ENCODE measurements at places on chromosomes 3 and 15.

DNA sequence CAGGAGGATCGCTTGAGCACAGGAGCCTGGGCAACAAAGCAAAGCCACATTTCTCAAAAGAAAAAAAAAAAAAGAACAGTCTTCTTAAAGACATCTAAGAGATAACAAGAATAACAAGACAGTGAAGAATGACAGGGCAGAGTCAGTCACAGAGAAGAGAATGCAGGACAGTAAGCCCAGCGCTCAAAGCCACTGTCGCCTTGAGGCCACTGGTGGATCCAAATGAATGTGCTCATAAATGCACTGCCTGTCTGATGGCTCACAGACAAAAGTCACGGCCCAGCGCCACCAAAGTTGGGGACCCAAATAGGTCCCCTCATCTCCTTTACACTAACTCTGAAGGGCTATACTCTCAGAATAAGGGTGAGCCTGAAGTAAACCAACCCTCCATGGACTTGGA lies 52.3 kb downstream of the FAM174B start:
- no peak for DNase-seq

DNA sequence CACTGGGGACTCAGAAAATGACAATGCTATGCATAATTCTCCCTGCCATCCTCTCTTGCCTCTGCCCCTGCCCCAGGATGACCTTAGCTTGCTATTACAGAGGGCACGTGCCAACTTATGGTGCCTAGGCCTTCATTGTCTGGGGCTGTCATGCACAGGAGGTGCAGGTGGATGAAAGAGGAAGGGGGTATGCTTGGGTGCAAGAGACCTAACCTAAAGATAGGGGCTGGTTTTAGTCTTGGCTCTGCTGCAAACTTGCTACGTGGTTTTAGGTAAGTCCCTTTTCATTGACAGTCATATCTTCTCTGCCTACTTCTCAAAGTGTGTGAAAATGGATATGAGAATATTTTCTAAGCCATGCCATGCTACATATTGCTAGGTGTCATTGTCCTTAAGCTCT lies 161.3 kb downstream of the EPHB1 start:
- no peak for DNase-seq

DNA sequence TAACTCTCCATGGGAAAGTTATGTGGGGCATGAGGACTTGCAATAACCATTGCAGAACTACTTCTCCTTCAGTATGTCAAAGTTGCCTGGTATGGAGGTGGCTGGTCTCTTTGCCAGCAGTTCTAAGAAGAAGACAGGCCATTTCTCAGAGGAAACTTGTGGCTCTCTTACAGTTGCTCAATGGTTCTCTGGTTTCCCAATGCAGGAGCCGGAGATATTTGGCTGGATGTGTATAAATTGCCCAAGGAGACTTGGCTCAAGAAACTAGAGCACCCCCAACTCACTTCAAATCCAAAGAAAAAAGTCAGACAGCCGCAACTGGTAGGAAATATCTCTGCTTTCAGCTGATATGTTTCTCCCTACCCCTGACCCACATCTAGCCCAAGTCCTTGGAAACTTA lies 24.2 kb downstream of the WDR93 start:
- DNase-seq = no peak

GRCh38 chr3:4506559-4507023 lies 13.4 kb downstream of the ITPR1 start:
- DNase-seq = no peak

DNA sequence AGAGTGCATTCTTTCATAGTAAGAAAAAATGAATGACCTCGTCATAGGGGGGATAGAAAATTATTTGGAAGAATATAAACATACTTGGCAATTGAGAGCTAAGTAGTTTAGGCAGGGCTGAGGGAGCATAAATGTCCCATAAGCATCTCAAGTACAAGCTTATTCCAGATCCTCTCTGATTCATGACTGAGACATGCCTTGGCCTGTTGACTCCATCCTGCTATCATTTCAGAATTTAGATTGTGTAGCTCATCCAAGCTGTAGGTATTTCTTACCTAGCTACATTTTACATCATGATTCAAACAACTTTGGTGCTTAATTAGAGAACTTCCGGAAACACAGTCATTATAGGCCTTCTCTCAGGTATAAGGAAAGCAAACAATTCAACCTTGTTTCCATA lies 12.3 kb downstream of the POGLUT1 start:
- no peak for DNase-seq

DNA sequence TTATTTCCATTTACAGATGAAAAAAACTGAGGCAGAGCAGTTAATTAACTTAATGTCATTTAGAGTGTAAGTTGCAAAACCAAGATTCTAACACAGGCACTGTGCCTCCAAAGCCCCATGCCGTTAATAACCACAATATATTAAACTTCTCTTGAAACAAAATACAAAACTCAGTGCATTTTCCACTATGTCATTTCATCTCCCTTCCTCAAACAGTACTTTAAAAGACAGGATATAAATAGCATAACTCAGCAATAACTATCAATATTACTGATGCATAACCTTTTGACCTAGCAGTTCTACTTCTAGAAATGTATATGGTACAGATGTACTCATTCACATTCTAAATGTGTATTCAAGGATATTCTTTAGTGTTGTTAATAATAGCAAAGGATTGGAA lies 5.1 kb upstream of the TASOR start:
- no peak for DNase-seq

GRCh38 chr3:167694121-167694520 lies 40.4 kb upstream of the WDR49 start:
- no peak for DNase-seq

DNA sequence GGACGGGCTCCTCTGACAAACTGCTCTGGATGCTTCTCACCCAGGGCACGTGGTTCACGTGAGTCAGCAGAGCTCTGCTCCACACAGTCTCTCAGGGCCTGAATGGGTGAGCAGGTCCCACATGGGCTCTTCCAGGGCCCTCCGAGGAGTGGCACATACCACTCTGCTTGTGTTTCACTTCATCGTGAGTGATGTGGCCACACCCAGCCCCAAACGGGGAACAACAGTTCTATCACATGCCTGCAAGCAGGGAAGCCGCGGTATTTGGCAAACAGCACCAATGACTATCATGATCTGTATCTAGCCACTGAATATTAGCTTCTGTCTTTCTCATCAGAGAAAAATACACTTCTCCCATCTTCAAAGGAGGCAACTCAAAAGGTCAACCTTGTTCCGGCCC lies 352.8 kb downstream of the GABRG3 start:
- no peak for DNase-seq

- DNase-seq = no peak
These were observed 317.7 kb upstream of the ADAMTS9 start for GRCh38 chr3:65005486-65005885.

- DNase-seq = no peak
These were observed 29.5 kb upstream of the ZNF774 start for GRCh38 chr15:90322538-90322937.

DNA sequence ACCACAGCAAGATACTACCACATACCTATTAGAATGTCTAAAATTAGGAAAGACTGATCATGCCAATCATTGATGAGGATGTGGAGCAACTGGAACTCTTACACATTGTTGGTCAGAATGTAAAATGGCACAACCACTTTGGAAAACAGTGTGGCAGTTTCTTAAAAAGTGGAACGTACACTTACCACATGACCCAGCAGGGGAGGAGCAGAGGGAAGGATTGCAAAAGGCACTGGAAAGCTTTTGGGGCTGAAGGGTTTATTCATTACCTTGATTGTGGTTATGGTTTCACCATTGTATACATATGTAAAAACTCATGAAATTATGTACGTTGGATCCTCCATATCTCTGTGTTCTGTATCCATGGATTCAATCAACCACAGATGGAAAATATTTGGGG lies 3.3 kb upstream of the EHD4 start:
- DNase-seq = no peak

DNA sequence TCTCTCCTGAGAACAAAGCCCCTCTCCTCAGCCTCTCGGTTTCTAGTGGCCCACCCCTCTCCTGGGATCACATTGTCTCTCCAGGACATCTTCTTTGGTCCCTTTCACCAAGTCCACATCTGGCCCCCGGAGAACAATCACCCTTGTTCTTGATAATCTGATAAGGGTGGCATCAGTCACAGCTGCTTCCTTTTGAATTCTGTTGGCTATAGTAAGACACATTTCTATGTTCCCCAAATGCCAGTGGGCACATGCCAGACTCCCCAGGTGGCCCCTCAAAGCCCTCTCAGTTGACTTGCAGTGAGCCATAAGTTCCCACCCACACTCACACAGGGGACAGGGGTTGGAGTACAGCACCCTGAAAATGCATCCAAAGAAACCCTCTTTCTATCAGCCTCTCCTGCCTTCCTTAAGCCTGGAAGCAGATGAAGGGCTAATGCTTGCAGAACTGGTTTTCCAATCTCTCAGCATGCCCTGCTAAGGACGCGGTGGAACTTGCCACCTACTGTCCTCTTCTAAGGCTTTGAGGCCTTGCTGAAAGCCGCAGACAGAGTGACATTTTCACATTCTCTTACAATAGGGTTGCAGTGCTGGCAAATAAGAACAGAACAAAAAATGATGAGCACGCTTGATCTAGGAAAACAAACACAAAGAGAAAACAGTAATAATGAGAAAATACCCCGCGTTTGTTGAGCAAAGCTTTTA lies 101.3 kb upstream of the SLCO3A1 start:
- DNase-seq = no peak

DNA sequence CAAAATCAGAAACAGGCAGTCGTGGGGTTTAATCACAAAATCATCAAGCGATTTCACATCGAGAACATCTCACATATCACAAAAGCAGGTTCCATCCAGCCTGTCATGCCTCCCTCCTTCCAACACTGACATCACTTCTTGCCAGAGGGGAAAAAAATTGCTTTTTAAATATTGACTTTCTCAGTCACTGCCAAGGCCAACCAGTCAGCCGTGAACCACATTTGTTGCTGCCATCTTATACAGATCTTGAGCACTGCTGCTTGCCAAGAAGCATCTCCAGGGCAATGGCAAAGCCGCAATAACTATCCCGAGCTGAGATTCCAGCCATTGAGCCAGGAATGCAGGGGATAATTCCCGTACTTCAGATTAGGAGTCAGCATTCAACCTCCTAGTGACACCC lies 174.6 kb downstream of the ANXA2 start:
- DNase-seq = no peak

DNA sequence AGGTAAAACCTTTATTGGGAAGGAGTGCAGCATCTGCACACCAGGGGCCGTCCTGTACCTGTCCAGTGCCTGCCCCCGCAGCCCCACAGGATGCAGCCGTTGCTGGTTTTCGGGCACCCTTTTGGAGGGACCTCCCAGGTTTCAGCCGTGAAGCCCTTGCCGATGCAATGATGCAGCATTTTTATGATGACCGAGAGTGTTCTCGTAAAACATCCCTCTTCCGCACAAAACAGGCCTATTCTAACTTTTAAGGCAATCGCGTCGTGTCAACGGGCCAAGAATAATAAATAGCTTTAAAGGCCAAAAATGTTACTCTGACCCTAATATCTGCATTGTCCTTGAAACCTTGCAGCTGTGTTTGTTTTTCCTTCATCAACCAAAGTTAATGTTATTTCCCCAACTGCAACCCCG lies 126.1 kb downstream of the LRRK1 start:
- DNase-seq = peak; percentile 66

DNA sequence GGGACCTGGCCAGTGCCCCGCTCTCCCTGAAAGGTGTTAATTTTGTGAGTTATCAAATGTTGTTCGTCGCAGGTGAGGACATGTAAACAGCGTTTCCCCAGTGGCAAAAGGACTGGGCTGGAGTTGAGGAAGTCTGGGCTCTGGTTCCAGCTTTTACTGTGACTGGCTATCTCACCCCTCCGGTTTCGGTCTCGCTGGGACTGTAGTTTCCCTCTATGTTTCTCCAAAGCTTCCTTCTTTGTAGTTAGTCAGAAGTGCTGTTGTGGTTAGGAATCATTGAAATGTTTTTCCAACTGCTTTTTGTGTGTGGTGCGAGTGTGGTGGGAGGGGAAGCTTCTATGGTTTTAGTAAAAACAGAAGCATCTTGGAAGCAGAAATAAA lies 990 bp upstream of the CLDN1 start:
- no peak for DNase-seq

- no peak for DNase-seq
These were observed 139.3 kb upstream of the PEX5L start for GRCh38 chr3:180176059-180176458.

DNA sequence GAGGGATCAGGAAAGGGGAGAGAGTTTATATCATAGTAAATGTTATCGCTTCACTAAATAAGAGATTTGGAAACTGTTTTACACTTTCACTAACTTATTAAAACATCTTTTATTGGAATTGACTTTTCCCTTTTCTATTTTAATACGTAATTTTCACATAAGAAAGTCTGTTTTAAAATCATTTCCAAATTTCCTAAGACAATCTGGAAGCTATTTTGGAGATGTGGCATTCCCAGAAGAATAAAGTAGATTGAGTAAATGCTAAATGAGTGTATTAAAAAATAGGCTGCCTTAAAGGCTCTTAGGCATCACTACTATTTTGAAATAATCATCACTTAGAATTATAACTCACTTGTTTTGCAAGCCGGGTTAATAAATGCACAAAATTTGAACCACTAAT lies 763.5 kb downstream of the EDEM1 start:
- no peak for DNase-seq

GRCh38 chr15:84983711-84984110 lies 2.1 kb downstream of the PDE8A start:
- no peak for DNase-seq

GRCh38 chr15:57090496-57090859 lies 172.0 kb downstream of the TCF12 start:
- peak; percentile 33 for DNase-seq

- no peak for DNase-seq
These were observed 161.3 kb downstream of the KLF13 start for GRCh38 chr15:31487811-31488436.

DNA sequence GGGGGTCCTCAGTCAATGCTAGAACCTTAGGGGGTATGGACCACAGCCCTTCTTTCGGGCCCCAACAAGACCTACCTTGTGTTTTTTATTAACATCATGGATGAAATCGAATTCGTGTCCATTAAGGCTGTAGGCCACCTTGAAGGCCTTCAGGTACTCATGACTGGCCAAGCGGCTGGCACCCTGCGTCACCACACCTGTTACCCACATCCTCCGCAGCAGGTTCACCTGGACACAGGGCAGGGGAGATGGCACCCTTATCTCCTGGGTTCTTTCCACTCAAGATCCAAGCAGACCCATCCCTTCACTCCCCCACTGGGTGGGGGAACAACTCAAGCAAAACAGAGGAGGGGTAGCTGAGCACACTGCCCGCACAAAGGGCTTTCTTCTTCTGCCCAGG lies 6.6 kb downstream of the MFGE8 start:
- DNase-seq = no peak

GRCh38 chr3:183299976-183300375 lies 46.9 kb downstream of the B3GNT5 start:
- no peak for DNase-seq
